Ovary (tissue), 10 donors: ENCODE measurements at places on chromosomes 11 and 22. TPM values are rescaled to one million over a fixed set of nuclear protein-coding genes. Genes with fewer than 3 reads are reported as not detected.

The DDI1 gene
- total RNA-seq = not detected

The GPHA2 gene
- 1.0 TPM for total RNA-seq

- DNase-seq = no peak
These were observed 455.9 kb downstream of the MN1 start for GRCh38 chr22:27345691-27346090.

DNA sequence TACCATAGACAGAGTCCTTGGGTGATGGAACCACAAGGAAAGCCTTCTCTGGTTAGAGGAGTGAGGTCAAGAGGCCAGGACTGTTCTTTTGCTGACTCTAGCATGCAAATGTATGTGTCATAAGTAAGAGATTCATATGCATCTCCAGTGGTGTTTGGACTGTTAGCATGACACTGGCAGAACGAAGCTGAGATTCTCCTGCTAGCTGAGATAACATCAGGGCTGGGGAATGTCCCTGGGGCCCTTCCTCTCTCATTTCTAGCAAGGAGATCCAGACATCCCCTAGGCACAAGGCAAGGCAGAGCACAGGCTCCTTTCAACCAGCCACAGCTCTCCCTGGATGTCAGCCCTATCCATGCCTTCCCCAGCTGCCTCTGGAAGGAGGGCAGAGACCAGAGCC, 711.3 kb downstream of the OPCML start:
- no peak for DNase-seq

The TMPRSS6 gene
- 0.33 TPM for total RNA-seq

DNA sequence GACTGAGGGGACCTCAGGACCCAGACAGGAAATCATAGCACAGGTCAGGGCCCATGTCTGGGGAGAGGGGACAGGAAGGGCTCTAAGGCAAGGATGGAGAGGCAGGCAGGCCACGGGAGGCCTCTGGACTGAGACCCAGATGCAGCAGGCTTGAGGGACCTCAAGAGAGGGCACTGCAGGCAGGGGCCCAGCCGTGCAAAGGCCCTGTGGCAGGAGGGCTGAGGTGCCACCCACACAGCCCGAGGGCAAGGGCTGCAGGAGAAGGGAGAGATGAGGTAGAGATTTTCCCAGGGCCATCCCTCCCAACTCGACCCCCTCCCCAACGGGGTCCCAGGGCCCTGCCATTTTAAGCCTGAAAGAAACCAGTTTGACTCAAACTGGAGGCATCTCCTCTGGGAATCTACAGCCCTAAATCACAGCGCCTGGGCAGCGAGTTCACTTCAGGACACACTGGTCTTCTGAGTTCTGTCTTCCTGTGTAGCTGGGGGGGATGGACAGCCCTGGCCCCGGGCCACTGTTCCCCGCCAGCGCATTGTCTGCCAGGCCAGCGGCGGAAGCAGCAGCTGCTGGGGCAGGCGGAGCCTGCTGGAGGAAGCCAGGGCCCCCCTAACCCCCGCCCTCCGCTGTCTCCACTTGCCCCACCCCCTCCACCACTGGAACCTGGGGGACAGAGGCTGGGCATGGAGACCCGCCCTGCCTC, 20.3 kb upstream of the WNT7B start:
- peak; percentile 91 for DNase-seq

The RASL10A gene
- total RNA-seq = not detected

- DNase-seq = no peak
These were observed 11.2 kb downstream of the EIF4G2 start for GRCh38 chr11:10797531-10797930.

The FAT3 gene
- total RNA-seq = 0.56 TPM

GRCh38 chr11:71388637-71389235, 59.5 kb downstream of the DHCR7 start:
- no peak for DNase-seq

GRCh38 chr22:29729161-29729560, 9.4 kb downstream of the CABP7 start:
- DNase-seq = no peak

- DNase-seq = peak; percentile 93
These were observed 16.7 kb downstream of the BCL9L start for GRCh38 chr11:118908901-118909618.
